ENCODE measurements at places on chromosomes 7 and 10.

DNA sequence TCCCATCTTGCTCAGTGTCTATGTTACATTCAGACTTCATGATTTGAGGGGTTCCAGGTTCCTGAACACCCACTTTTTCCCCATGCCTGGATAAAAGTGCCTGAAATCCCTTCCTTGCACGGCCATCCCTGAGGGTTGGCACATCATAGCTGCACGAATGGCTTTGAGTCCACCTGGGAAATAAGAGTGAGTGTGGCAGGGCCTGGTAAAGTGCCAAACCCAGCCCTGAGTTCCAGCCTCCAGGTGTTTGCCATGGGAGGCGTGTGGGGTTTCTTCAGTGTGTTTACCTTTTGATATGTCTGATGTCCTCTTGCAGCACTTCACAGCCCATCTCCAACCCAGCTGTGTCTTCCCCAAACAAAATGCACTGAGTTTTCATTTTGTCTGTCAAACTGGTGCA is 145.7 kb downstream of the PAXIP1 start:
- DNase-seq = no peak

GRCh38 chr7:7564323-7564780 is 2.3 kb upstream of the MIOS start:
- DNase-seq = no peak

DNA sequence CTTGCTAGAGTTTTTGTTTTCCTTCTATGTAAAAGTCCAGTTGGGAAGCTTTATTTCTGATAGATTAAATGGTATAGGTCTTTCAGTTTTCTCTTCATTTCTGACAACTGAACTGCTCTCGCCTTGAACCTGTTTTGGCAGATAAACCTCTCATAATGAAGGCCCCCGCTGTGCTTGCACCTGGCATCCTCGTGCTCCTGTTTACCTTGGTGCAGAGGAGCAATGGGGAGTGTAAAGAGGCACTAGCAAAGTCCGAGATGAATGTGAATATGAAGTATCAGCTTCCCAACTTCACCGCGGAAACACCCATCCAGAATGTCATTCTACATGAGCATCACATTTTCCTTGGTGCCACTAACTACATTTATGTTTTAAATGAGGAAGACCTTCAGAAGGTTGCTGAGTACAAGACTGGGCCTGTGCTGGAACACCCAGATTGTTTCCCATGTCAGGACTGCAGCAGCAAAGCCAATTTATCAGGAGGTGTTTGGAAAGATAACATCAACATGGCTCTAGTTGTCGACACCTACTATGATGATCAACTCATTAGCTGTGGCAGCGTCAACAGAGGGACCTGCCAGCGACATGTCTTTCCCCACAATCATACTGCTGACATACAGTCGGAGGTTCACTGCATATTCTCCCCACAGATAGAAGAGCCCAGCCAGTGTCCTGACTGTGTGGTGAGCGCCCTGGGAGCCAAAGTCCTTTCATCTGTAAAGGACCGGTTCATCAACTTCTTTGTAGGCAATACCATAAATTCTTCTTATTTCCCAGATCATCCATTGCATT is 27.1 kb downstream of the MET start:
- DNase-seq = no peak

DNA sequence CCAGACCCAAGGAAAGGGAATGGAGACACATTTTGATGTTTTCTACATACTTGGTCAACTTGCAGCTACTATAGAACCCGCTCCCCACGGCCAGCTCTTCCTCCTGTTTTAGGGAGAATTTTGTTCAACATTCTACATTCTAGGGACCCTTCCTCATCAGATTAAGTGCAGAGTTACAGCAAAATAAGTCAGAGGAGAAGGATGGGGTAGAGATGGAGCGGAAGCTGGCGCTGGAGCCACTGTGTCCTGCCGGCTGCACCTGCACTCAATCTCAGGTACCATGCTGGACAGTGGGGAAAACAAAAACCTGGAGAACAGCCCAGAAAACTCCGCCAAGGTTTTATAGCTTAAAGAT is 79.4 kb upstream of the EN2 start:
- DNase-seq = no peak

DNA sequence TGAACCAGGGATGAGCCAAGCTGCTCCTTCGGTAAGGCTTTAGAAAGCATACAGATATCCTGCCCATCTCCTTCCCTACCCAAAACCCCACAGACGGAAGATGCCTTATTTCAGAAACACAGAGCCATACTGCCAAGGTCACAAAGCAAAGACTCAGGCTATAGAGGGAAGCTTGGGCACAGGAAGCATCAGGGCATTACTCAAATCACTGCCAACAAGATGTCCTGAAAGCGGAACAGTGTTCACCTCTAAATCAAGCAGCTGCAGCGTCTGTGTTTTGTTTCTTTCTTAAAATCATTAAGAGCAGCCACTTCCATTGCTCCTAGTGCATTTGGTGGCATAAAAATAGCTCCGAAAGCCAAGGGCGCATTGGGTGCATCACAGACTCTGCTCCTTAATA is 307.3 kb downstream of the SORCS1 start:
- no peak for DNase-seq

DNA sequence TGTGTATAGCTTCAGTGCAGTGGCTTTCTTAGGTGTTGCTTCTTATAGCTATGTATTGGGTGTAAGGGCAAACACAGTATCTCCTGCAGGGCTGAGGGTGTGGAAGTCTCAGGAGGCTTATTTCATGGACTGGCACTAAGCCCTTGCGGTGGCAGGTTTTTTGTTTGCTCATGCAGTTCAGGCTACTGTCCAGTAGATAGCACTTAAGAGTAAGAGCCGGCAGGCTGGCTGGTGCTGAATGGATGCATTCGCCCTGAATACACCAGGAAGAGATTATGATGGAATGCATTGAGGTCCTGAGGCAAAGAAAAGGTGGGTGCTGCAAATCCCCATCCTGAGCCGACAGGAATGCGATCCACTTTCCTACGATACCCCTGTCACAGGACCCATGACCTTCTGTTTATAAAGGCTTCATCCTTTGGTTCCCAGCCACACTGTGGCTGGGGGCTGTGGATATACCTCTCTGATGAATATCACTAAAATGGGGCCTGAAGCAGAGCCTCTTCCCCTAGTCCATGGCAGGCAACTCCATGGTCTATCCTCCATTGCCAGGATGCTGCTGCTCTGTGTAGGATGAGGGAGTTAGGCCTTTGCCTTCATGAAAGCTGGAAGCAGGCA is 44.9 kb downstream of the ANXA8 start:
- DNase-seq = no peak

GRCh38 chr10:27646604-27647175 is 98.9 kb downstream of the MKX start:
- DNase-seq = no peak

GRCh38 chr10:97498841-97499560 is at the start of gene UBTD1:
UBTD1 (plus strand) TSS chr10:97498924; CDS start chr10:97499204, 280 bp downstream.
- no peak for DNase-seq

- no peak for DNase-seq
These were observed 17.9 kb upstream of the EIF3B start for GRCh38 chr7:2336626-2337299.

GRCh38 chr7:101693498-101694091 is 64.5 kb upstream of the MYL10 start:
- DNase-seq = no peak

DNA sequence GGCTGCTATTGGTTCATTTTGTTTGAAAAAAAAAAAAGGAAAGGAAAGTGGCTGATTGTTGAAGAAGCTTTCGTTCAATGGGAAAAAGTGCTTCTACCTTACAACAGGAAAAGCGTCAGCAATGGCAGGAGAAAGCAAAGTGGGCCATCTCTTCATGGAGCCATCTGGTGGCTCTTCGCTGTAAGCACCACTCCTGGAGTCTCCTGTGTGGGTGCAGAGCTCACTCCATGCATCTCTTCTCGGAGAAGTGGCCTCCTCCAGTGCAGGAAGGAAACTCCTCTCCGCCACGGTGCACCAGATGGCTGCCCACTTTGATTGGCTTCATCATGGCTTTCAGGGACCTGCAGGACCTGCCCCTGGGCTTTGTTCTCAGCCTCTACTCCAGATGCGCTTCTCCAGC is 250.9 kb downstream of the PTEN start:
- no peak for DNase-seq

- no peak for DNase-seq
These were observed 13.9 kb upstream of the PWWP2B start for GRCh38 chr10:132383101-132383500.

GRCh38 chr10:119259345-119259744 is 52.0 kb downstream of the GRK5 start:
- no peak for DNase-seq

- no peak for DNase-seq
These were observed 36.9 kb upstream of the DOCK1 start for GRCh38 chr10:126868371-126868770.

GRCh38 chr7:26201247-26202018 is at the start of gene CBX3:
CBX3 (plus strand) TSS chr7:26201745; CDS start chr7:26202999, 1,254 bp downstream.
- DNase-seq = peak; percentile 79

- DNase-seq = no peak
These were observed 142.3 kb upstream of the HPS1 start for GRCh38 chr10:98589007-98589406.

- no peak for DNase-seq
These were observed 221.0 kb downstream of the AUTS2 start for GRCh38 chr7:69819333-69819705.

Data from stimulated activated CD8-positive, alpha-beta memory T cell treated with anti-CD3 and anti-CD28 coated beads, Interleukin-7, amount 100 ng/mL, for 1 hour (primary cell).